Hematopoietic multipotent progenitor cell treated with erythropoietin and hydrocortisone succinate and interleukin-3 and kit ligand, for 8 days (in vitro differentiated cells): ENCODE measurements at places on chromosomes 2 and 18.

DNA sequence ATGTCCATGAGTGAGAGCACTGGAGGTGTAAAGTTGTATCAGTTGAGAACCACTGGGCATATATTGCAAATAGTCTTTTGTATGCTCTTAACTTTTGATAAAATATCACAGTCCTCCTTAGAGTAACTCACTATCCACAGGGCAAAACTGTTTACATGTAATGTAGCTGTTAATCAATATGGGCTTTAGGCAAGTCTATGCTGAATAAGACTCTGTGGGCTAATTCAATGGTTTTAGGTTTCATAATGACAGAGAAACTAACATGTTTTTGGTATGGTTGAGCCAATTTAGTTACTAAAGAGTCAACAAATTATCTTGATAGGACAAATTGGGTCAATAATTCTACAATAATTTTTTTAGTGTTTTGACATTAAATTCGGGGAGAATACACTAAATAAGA is 1134.9 kb upstream of the FAM98A start:
- no peak for DNase-seq

GRCh38 chr2:73235315-73236028 is 1.4 kb downstream of the CCT7 start:
- peak; percentile 13 for DNase-seq

GRCh38 chr2:57890464-57890863 is 156.1 kb upstream of the VRK2 start:
- no peak for DNase-seq

GRCh38 chr18:1498216-1498615 is 593.5 kb downstream of the ADCYAP1 start:
- no peak for DNase-seq

DNA sequence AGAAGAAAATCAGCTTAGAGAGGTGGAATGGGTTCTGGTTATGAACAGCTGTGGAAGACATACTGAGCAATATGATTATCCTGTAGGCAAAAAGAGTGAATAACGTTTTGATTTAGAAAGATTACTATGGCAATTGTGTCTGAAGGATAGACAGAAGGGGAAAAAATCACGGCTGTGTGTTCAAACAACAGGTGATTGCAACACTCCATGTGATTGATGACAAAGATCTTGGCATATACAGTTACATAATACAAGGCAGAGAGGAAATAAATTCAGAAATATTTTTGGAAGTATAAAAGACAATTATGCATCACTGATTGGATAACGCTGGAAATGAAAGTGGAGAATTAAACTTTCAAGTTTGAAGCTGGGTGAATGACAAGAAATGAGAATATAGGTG is 58.5 kb upstream of the KCNJ3 start:
- DNase-seq: no peak

- peak; percentile 94 for DNase-seq
Measured at GRCh38 chr2:238420878-238421694, 5.6 kb upstream of the ASB1 start.

DNA sequence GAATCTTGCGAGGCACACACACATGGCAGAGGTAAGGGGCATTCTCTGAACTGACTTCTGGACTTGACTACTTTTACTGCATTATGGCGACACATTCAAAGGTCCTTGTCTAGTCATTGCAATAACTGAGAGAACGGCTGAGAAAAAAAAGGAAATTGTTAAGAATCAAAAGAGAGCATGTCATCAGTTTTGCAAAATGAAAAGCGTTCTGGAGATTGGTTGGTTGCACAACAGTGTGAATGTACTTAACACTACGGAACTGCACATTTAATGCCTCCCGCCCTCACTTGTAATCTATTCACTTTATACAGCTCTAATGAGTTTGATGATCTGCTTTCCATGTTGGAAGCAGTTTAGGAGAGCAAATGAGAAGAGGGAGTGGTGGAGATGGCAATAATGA is 68.5 kb upstream of the NFU1 start:
- no peak for DNase-seq

DNA sequence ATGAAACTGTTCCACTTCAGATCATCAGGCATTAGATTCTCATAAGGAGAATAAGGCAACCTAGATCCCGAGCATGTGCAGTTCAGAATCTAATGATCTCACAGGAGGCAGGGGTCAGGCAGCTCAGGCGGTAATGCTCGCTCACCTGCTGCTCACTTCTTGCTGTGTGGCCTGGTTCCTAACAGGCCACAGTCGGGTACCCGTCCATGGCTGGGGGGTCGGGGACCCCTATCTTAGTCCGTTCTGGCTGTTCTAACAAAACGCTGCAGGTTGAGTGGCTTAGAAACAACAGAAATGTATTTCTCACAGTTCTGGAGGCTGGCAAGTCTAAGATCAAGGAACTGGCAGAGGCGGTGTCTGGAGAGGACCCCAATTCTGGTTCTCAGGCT is 79.2 kb downstream of the ASB1 start:
- DNase-seq: no peak

DNA sequence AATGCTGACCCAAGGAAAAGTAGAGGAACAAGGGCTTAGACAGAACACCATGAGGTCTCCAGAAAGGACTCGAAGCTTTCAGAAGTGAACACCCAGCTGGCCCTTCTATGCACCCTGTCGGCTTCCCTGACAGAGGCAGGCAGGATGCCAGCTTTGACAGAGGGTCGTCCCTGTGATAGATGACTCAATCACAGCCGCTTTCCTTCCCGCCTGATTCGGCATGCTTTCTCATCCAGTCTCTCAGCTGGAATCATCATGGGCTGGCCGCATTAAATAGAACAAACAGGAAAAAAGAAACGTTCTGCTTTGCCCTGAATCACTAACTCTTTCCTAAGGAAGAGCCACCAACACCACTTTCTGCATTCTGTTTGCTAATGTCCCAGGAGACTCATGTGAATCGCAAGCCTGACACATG is 140.3 kb upstream of the RAB12 start:
- DNase-seq: no peak

- no peak for DNase-seq
Measured at GRCh38 chr2:173353556-173353955, 1.1 kb upstream of the CDCA7 start.

GRCh38 chr18:48345596-48345995 is 63.6 kb downstream of the ZBTB7C start:
- DNase-seq: no peak

- DNase-seq: no peak
Measured at GRCh38 chr2:3212984-3213383, 164.6 kb downstream of the EIPR1 start.

DNA sequence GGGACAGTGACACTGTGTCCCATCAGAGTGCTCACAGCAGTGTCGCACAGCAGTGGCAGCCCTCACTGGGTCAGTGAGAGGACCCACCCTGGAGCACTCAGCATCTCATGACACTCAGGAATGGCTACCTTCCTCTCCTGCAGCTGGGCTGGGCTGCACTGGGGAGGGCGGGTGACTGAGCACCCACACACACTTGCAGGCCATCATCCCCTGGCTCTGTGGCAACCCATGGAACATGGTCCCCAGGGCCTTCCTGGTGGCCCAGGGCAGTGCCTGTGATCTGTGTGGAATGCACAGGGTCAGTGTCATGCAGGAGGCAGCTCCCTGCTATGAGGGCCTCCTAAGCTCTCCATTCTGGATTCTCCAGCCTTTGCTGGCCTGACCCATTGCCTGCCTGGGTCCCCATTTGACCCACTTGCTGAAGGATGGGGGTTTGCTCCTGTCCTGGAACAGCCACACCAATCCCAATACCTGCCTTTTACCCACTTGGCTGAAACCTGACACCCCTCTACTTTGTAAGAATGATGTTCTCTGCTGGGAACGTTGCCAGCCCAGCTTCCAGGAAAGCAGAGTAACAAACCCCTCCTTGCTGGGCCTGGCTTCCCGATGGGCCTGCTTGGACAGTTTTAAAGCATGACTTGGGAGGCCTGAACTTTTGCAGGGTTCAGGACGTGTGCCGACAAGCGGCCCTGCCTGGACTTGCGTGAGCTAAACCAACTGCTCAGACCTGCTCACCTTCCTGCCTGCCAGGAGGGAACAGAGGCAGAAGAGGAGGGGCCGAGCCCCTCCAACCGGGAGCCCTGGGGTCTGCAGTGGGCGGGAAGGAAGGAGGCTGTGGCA is 13.7 kb downstream of the HS6ST1 start:
- peak; percentile 46 for DNase-seq

GRCh38 chr2:152304836-152305235 is 30.1 kb upstream of the FMNL2 start:
- DNase-seq: no peak

DNA sequence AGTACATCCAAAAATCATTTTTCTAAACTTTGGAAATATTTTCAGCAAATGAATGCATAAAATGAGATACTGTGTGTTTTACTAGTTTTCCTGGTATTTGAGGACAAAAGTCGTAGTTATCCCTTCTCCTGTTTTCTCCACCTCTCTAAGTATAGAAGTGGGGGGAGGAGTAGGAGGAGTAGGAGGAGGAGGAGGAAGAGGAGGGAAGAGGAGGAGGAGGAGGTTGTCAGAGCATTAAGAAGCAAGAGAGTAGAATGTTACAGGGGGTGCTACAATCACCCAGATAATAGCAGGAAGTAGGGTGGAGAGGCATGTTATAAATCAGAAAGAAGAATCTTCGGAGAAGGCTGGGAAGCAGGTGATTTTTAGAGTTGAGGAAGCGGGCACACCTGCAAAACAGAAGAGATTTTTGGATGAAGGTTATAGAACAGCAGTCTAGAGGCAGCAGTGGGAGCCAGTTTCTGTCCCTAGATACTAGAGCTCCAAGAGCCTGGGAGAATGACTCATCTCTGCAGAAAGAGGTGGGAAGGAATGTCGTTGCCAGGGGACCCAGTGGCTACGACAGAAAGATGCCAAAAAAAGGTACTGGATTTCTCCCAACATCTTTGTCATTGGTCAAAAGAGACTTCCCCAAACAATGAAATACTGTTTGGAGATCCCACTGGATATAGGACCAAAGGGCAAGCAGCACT is 44.2 kb upstream of the AQP4 start:
- no peak for DNase-seq

GRCh38 chr2:197673106-197673505 is 2.3 kb downstream of the RFTN2 start:
- no peak for DNase-seq

- no peak for DNase-seq
Measured at GRCh38 chr2:118784860-118785259, 62.6 kb downstream of the EN1 start.

DNA sequence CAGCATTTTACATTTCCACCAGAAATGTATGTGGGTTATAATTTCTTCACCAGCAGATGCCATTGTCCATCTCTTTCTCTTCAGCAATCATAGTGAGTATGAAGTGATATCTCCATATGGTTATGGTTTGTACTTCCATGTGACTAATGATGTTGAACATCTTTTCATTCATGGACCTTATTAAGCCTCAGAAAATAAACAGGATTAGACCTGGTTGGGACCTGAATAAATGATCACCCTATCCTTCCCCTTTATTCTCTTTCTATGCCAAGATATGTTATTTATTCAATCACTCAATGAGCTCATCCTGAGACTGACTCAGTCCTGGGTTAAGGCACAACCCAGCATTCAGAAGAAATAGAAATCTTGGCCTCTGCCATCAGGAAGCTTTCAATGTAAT is 86.6 kb downstream of the ANTXR1 start:
- no peak for DNase-seq

DNA sequence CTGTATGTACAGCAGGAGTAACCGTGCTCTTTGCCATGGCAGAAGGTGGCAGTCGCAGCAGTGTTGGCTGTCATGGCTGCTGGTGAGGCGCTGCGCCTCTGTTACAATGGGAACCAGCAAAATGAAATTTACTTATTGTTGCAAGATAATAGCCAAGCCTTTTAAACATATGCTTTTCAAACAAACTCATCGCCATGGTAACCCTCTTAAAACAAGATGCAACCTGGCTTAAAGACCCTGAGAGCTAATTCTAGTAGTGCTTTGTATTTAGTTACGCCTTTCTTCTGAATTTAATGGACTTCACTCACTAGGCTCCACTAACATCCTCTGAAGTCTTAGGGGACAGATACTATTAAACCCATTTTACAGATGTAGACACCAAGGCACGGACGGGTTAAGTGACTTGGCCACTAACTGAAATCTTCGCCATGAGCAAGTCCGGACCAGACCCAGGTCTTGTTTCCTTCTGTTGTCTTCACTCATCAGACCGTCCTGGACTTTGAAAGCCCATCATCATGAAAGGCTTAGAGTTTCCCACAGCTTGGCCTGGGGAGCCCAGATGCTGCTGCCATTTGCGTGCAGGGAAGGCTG is 111.6 kb upstream of the ODC1 start:
- DNase-seq: no peak

DNA sequence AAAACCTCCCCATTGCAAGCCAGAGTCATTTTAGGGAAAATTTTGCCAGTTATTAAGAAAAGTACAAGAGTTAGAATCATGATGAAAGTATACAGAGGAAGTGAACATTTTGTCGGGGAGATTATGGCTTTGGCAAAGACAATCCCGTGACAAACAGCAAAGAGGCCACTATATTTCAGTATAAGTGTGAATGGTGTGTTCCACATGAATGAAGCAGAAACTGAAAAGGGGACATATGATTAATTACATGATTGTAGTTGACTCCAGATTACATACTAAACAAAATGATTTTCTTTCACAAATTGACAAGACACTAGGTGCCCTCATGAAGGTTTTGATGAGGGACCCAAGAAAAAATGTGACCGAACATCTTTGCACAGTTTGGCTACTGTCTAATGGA is 42.0 kb downstream of the SP140 start:
- no peak for DNase-seq

- DNase-seq: no peak
Measured at GRCh38 chr2:203591642-203592041, 56.5 kb upstream of the RAPH1 start.

DNA sequence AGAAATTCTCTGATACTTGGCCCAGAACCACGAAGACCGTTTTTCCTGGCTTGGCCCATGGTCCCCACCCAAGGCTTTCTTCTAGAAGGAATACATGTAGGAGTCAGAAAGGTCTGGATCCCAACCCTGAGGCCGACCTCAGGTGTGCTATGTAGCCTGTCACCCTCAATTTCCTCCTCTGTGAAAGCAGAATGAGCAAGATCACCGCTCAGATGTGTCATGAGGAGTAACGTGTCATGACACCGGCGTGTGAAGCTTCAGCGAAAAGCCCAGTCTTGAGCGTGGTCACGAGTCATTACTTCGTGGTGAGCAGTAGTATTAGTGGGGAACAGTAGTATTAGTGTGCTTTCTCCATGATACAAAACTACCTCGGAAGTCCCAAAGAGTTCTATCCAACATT is 103.4 kb downstream of the ALPK2 start:
- no peak for DNase-seq

GRCh38 chr2:98917031-98917471 is 19.0 kb downstream of the CRACDL start:
- DNase-seq: no peak

DNA sequence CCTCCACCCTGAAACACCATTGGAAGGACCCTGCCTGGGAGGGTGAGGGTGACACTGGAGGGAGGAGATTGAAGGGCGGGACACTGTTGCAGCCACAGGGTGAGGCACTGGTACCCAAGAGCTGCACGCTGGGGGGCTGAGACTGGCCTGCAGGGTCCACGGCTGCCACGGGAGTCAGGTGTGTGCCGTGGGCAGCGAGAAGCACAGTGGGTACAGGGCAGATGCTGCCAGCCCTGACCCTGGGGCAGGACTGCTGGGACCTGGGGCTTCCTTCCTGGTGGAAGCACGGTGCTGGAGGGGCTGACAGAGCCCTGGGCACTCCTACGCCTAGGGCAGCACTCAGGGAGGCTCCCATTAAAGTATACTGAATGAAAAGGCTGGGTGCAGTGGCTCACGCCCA is 16.6 kb downstream of the CYS1 start:
- DNase-seq: no peak
